NCI-H446 treated with DMSO at 0.1 percent for 48 hours (cell line): ENCODE measurements at places on chromosomes 11 and 22.

DNA sequence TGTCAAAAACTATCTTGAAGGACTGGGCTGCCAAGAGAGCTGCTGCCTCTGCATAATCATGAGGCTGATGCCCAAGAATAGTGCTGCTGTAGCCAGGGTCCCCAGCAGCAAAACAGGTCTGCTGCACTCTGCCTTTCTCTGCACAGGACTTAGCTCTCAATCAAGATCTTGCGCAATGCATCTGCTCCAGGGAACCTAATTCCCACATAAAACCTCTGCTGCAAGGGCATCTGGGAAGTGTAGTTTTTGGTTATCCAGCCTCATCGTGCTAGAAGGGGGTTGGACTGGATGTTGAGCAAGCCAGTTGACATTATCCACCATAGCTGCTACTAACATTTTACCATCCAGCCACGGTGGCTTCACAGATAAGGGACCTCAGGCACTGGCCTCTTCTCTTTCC is 192.7 kb downstream of the C11orf91 start:
- no peak for DNase-seq

- DNase-seq: no peak
Observed at GRCh38 chr11:70067591-70068341, 10.4 kb upstream of the ANO1 start.

GRCh38 chr11:121670805-121671282 is 218.1 kb upstream of the SORL1-AS1 start:
- DNase-seq: no peak

GRCh38 chr11:67674442-67674871 is at the start of gene ALDH3B2:
Gene ALDH3B2 (minus strand): TSS chr11:67674623. CDS start chr11:67666935, 7,688 bp downstream.
- DNase-seq: no peak

DNA sequence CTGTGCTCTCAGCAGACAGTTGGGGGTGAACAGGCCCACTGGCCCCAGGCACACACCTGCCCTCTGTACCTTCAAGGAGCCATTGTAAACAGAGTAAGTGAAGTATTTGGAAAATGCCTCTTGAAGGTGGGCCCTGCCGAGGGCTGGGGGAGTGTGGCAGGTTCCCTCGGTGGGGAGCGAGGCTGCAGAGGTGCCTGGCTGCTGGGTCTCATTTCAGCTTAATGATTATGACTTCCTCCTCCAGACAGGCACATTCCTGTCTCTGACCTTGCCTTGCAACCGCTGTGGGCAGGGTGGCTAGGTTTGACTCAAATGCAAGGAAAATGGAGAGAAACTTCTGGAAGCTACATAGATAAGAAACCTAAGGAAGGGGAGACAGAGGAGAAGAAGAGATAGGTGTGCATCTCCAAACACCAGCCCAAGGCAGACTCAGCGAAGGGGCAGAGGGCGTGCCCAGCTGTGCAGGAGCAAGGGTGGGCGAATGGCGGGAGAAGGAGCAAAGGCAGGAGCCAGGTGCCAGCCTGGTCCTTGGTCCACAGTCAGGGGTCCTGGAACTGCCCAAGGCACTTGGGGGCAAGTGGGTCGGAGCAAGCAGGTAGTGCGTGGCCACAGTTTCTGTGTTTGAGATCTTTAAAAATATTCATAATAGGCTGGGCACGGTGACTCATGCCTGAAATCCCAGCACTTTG is 14.0 kb downstream of the GRAMD4 start:
- no peak for DNase-seq

DNA sequence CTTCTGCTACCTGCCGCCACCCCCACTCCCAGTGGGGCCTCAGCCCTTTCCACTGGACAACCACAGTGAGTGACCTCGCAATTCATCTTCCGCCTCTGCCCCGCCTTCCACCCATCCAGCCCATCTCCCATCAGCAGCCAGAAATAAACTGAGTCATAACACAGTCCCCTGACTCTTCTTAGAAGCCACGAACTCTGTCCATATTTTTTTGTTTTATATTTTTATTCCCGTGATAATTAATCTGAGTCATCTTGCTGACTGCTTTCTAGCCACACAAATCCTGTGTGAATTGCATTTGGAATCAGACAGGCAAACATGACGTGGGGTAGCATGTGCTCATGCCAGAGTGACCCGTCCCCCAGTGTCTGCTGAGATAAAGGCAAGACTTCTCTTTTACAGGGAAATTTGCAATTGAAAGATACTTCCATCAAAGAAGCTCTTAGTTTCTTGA is 7.0 kb downstream of the FADD start:
- DNase-seq: no peak

- no peak for DNase-seq
Observed at GRCh38 chr11:73245461-73245860, 26.7 kb upstream of the P2RY6 start.

GRCh38 chr11:107675902-107676301 is 36.0 kb downstream of the SLN start:
- no peak for DNase-seq

- DNase-seq: no peak
Observed at GRCh38 chr11:116698080-116698479, 74.7 kb downstream of the BUD13 start.

DNA sequence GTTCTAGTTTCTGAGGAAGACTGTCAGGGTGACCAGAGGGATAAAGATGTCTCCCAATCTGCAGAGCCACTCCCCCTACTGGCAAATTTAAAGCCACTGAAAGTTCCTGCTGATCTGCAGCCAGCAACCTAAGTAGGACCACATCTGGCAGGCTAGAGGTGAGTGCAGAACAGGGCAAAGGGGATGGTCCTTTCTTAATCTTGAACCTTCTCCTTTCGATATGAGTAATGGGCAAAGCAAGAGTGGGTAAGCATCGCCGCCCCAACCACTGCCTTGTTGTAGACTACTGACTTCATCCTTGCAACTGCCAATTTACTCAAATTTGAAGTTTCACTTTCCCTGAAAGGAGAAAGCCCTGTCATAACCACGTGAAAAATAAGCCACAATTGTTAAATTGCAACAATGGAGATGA is 30.7 kb downstream of the SCUBE2 start:
- no peak for DNase-seq

GRCh38 chr11:16968196-16968595 is 46.0 kb downstream of the PLEKHA7 start:
- DNase-seq: no peak

GRCh38 chr22:39132281-39132680 is 20.2 kb downstream of the CBX7 start:
- DNase-seq: no peak

- no peak for DNase-seq
Observed at GRCh38 chr11:35323076-35323868, 96.1 kb downstream of the SLC1A2 start.

GRCh38 chr11:32852207-32852606 is 22.5 kb downstream of the PRRG4 start:
- DNase-seq: no peak

- no peak for DNase-seq
Observed at GRCh38 chr11:47186700-47187695, 764 bp upstream of the PACSIN3 start.

- DNase-seq: no peak
Observed at GRCh38 chr11:71300187-71300586, 47.8 kb upstream of the SHANK2 start.

- no peak for DNase-seq
Observed at GRCh38 chr11:99352642-99353041, 331.9 kb downstream of the CNTN5 start.

DNA sequence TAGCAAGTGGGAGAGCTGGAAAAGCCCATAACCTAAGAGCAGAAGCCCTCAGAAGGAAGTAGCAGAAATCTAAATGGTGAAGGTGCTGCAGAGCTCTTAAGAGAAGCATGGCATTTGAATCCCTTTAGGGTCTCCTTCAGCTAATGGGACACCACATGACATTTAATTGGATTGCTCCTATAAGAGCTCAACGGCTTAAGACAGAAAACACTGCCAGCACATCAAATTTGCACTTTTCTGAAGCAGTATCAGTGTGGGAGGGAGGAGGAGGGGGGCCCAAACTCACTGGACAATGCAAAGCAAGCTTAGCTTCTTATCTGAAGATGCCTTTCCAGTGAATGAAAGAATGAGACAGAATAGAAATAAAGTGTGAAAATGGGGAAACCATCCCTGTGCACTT is 287.9 kb upstream of the MTNR1B start:
- no peak for DNase-seq

DNA sequence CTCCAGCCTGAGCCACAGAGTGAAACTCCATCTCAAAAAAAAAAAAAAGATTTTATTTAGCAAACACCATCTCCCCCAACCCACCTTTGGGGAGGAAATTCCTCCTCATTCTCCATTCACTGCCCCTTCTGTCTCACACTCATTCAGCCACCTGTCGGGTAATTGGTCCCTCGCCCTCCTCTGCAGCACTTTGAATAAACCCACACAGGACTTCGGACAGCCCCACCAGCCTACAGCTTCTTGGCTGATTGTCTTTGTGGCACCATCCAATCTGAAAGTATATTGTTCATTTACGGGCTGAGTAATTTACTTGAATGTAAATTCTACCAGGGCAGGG is 7.5 kb upstream of the GGA1 start:
- no peak for DNase-seq

DNA sequence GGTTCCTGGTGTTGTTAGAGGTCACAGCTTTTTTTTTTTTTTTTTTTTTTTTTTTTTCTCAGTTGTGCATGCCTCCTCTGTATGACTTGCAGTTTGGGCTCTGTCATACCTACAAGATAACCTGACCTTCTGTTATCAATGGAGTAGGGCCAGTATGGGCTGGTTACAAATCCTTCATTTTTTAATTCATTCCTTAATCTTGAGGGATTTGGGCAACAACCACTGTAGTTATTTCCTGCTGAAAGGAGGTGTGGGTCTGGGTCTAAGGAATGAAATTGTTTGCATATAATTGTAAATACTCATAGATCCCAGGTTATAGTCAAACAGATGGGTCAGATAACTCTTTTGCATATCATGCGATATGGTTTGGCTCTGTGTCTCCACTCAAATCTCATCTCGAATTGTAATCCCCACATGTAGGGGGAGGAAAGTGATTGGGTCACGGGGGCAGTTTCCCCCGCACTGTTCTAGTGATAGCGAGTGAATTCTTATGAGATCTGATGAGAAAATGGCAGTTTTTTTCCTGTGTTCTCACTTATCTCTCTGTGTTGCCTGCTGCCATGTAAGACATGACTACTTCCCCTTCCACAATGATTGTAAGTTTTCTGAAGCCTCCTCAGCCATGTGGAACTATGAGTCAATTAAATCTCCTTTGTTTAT is 14.1 kb upstream of the GLYAT start:
- DNase-seq: no peak

- no peak for DNase-seq
Observed at GRCh38 chr22:19137384-19138216, 6.5 kb downstream of the TSSK2 start.

- DNase-seq: no peak
Observed at GRCh38 chr22:33542153-33542552, 378.1 kb downstream of the LARGE1 start.

- no peak for DNase-seq
Observed at GRCh38 chr22:42227435-42227834, 43.0 kb downstream of the TCF20 start.

DNA sequence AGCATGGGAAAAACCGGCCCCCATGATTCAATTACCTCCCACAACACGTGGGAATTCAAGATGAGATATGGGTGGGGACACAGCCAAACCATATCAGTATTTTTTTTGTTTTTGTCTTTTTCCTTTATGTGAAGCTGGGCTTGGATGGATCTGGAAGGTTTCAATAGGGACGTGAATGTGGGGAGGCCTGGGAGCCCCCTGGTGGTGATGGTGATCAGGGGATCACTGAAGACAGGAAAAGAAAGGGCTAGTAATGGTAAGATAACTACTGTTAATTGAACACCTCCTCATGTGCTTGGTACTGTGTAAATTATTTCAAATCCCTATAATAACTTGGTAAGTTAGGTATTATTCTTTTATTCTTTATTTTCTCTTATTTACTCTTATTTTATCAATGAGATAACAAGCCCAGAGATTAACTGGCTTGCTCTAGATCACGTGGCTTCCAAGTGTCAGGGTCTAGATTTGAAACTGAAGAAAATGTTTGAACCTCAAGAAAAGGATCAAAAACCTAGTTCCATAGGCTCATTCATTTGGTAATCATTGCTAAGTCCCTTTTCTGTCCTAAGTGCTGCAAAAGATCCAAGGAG is 364.2 kb downstream of the TENM4 start:
- DNase-seq: no peak

GRCh38 chr11:108199446-108200321 is 22.8 kb downstream of the NPAT start:
- DNase-seq: no peak

DNA sequence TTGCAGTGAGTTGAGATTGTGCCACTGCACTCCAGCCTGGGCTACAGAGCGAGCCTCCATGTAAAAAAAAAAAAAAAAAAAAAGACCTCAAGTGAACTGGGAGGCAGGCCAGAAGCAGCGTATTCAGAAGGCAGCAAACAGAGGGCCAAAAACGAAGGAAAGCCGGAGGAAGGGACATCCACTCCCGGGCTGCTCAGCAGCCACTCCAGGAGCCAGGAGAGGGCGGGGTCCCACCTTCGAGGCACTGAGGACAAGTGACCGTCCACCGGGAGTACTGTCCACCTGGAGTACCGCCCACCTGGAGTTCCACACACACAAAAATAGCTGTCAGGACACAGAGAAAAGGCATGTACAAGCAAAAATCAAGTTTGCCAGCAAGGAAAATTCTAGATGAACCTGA is 5.5 kb downstream of the TOLLIP start:
- no peak for DNase-seq

DNA sequence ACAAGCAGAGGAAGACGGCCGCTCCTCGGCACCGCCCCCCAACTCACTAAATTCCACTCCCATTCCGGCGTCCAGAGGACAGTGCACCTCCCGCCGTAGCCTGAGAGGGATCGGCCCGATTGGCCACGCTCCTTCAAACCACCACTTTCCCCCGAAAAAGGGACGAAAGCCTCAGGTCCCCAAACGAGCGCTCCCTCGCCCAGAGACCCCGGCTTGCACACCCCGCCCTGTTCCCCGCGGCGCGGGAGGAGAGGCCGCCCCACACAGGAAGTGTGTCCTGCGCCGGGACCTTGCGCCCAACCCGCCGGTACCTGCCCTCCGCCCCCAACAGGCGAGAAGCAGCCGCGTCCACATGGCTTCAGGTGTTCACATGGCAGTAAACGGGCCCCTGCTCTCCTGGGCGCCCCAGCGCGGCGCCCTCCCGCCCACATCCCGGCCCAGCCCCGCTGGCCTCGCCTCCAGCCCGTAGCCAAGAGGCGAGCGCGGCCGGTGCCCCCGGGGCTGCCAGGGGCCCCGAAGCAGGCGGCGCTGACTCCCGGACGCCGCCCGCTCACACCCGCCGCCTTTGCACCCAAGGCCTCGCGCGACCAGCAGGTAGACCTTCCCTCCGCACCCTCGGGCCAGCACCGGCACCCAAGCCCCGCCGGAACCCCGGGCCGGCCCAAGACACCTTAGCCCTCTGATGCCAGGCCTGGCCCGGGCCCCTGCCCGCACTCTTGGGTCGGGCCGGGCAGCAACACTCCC is 849 bp downstream of the TCF20 start:
- DNase-seq: no peak

- no peak for DNase-seq
Observed at GRCh38 chr11:12074529-12075195, 35.7 kb upstream of the MICAL2 start.
